ENCODE measurements at places on chromosomes 6 and 20.

- no peak for DNase-seq
These were observed 4.6 kb downstream of the MEA1 start for GRCh38 chr6:43009124-43009523.

GRCh38 chr6:139114746-139115145 is 20.1 kb upstream of the HECA start:
- no peak for DNase-seq

DNA sequence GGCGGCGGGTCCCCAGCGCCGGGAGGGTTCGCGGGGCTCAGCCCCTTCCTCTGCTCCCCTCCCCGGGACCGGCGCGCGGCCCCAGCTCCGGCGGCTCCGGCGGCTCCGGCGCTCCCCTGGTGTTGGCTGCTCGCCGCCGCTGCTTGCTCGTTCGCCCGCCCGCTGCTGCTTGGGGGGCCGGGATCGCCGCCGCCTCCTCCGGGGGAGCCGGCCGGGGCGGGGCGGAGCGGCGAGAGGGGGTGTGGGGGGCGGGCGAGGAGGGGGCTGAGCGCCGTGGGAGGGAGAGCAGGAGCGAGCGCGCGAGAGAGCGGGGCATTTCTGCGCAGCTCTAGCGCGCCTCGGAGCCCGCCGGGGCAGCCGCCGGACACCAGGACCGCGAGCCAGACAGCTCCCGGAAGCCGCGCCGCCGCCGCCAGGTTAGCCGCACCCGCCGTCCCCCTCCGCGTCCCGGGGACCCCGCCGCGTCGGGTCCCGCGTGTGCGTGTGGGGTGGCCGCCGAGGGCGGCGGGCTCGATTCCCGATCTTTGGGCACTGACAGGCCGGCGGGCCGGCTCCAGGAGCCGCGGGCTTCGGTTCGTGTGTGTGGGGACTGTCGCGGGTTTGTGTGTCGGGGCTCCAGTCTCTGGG is 62.0 kb upstream of the EPB41L1 start:
- DNase-seq, result no peak

GRCh38 chr20:58822149-58822548 is 28.6 kb downstream of the GNAS-AS1 start:
- DNase-seq, result no peak

- no peak for DNase-seq
These were observed 25.8 kb upstream of the INSM1 start for GRCh38 chr20:20342066-20342465.

GRCh38 chr6:41798901-41799558 is 11.5 kb downstream of the TOMM6 start:
- DNase-seq, result no peak

DNA sequence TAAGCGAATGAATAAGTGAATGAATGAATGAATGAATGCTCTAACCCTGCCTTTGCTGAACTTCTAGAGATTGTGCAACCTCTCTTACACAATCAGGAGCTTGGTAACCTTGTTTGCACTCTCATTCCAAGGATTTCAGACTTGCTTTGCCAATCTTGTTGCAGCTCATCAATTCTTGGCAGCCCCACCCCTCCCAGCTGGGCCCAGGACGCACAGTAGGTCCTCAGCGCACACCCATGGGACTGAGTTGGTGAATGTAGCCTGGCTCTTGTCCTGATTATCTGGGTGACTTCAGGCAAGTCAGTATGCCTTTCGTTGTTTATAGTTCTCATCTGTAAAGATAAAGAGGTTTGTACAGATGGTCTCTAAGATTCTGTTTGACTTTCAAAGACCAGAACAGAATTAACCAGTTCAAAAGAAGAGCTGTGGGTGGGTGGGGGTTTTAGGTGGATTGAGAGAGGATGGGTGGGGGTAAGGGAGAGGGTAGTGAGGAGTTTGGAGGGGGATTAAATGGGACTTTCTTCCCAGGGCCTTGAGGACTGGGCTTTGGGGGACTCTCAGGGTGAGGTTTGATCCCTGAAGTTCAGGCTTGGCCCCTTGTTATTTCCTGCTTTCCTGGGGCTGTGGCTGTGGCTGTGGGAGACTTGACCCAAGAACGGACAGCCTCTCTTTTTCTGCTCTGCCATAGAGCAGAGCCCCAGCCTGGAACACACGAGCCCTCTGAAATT is 33.2 kb downstream of the VEGFA start:
- no peak for DNase-seq

- no peak for DNase-seq
These were observed 19.2 kb downstream of the HLA-DRB1 start for GRCh38 chr6:32570363-32570905.

GRCh38 chr6:15751721-15752350 is 89.0 kb upstream of the DTNBP1 start:
- DNase-seq, result no peak

DNA sequence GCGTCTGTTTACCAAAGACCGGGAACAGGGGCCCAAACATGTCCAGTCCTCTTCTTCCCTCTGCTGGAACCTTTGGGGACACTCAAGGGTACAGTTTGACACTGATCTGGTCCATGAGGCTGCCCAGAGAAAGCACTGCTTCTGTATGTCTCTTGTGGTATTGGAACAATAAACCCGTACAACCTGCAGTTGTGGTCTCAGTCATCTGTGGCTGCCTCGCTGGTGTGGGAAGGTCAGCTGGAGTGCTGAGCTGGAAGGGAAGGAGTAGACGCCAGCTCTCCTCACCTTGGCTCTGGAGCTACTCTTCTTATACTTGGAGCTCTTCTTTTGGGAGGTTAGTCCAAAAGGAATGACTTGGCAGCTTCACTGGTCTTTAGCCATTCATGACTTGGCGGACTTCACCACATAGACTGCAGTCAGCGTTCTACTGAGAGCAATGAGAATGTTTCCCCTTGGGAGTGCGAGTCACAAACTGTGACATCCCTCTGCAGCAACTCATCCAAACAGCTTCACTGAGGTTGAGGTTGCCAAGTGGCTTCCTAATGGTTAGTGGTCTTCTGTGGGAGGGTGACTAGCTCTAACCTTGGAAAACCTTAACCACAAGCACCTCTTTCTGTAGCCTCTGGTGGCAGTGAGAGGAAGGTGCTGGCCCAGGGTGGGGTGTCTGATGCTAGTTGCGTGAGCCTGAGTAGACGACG is 81.2 kb downstream of the ASXL1 start:
- DNase-seq, result no peak

DNA sequence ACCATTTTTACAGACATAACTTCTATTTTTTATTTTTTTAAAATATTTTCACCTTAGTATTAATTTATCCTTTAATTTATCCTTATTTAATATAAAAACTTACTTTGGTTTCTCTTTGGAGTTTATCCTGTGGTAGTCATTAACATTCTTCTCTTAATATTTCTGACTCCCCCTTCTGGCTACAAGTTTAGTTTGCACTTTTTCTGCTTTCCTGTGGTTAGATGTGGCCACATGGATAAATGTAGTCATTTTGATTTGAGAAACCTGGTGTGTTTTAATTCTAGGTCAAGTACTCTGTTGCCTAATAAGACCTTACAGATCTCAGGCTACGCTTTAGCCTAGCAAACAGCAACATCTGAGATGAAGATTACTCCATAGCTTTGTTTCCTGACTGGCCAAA is 1187.5 kb downstream of the HACE1 start:
- DNase-seq, result no peak

GRCh38 chr6:43849844-43850243 is 79.8 kb downstream of the VEGFA start:
- no peak for DNase-seq

Measured in memory B cell (primary cell).